Fibroblast of skin of abdomen (primary cell): ENCODE measurements at places on chromosomes 1 and 21.

DNA sequence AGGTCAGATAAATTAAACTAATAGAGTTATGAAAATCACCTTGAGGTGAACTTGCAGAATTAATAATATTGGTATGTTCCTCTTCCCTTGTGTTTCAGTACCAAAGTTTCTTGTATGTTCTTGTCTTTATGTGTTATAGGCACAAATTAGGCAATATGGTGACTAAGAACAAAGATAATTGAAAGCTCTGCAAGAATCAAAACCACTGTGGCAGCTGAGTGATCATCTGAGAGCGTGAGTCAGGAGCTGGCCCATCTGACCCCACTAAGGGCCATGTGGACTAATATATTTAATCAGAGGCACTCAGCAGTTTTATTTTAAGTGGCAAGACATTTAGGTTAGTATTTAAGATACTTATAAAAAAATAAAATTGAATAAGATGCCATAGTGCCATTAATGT, 12.8 kb upstream of the CASQ2 start:
- DNase-seq, result peak; percentile 79

DNA sequence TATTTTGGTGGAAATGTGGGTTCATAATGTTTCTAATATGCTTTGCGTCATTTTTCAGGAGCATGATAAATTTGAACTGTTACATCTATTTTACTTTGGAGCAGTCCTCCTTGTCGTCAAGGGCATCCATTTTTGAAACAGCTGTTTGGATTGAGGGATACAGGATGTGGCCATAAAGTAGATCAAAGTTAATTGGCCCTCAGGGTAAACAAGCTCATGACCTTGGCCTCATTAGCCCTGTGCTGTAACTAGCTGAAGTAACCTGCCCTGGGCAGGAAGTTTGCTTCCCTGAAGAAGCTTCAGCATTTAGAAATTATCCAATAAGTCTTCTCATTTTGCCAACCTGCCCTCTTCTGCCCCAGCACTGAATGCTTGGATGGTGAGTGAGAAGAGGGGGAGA, 24.8 kb upstream of the RGL1 start:
- no peak for DNase-seq

GRCh38 chr1:159092036-159092760, 15.6 kb upstream of the AIM2 start:
- peak; percentile 79 for DNase-seq

- no peak for DNase-seq
These were observed 77.0 kb downstream of the HMCN1 start for GRCh38 chr1:185811073-185811709.

DNA sequence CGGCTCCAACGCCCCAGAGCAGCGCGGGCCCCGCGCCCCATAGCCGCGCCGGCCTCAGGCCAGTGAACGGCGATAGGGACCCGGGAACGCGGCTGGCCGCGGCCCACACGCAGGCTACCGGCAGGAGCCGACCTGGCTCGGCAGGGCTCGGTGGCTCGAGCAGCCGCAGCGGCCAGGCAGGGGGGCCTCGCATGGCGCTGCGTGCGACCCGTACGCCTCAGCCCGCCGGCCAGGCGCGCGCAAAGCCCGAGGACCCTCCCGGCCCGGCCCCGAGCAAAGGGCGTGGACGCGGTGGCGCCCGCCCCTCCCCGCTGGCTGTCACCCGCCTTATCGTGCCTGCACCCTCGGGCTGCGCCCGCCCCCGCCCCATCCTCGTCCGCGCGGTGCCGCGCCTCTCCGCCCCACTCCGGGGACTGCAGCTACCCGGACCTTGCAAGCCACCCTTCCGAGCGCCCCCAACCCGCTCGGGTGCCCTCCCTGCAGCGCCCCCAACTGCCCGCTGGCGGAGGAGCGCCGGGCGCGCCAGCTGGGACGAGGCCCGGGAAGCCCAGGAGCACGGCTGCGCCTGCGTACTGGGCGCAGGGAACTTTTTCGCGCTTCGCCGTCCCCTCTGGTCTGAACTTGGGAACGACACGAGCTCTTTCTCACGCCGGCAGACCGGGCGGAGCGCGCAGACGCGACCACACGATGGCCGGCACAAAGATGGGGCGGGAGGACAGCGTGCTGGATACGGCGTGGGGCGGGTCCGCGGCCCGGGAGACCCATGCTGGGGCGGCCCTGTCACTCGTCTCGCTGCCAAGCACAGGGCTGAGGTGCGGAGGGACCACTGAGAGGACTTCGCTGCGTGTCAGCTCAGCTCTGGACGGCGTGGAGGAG, at the start of gene ABCB10:
TSS of gene ABCB10 (minus strand) at position 248 of the 876 bp plus-strand sequence. CDS start at position 193, 55 bp downstream.
- peak; percentile 97 for DNase-seq

DNA sequence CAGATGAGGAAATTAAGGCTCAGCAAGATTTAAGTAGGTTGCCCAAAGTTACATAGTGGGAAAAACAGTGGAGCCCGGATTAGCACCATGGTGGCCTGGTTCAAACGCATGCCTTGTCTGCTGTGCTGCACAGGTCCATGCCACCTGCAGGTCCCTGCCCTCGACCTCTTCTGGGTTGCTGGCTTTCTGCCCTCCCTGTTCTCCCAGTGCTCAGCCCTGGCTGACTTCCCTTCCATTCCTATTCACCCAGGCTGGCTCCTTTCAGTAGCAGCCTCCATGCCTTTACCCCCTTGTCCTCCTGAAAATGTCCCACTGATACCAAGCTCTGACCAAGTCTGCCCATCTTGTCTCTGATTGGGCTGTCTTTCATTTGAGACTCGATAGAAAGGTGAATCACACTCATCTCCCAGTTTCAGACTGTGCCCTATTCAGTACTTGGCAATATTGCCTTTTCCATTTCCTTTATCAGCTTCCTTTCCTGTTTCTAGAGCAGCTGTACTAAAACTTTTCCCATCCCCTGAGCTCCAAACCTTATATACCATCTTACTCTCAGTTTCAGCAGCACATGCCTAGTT, 75.8 kb downstream of the ST3GAL3 start:
- no peak for DNase-seq

GRCh38 chr1:145795257-145795881, 28.5 kb downstream of the RNF115 start:
- DNase-seq, result no peak

- no peak for DNase-seq
These were observed 27.1 kb upstream of the ZC3H11B start for GRCh38 chr1:219639876-219640577.

DNA sequence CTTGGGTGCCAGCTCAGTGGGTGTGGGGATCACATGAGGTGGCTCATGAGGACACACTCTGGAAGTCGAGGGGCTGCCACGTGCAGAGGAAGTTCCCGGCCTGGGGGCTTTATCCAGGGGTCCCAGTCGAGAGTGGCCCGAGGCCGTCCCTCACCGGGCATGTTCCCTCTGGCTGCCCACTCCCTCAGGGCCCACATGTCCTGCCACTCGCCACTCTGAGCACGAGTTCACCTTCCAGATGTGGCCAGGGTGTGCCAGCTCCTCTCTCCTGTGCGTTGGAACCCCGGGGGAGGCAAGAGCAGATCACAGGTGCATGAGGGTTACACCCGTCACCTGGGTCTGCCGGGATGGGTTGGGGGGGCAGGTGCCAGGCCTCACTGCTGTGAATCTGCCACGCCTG, 14.6 kb downstream of the TMEM201 start:
- DNase-seq, result no peak

DNA sequence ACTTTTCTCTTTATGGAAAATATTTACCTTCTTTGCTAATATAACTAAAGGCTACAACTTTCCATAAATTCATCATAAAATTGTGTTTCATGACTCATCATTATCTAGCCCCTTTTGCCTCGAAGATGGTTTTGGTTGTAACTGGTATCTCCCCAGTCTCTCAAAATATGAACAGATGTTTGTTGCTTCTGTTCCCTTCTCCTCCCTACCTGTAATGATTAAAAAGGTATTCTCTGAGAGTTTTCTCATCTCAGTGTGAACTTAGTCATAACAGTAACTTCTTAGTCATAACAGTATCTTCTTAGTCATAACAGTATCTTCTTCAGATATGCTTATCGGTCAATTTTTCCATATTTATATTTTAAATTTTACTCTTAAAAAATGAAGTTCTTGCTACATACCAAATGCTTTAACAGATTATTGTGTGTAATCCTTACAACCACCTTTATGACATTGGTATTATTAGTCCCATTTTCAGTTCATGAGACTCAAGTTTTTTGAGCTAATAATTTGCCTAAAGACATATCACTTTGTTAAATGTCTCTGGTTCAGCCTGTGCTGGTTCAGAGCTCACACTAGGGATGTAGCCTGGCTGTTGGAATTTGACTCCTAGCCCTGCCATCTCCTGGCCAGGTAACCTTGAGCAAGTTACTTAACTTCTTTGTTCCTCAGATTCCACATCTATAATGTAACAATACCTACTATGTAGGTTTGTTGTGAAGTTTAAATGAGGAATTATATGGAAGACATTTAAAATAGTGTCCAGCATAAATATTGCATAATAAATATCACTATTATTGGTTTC, 32.6 kb downstream of the ATP1B1 start:
- DNase-seq, result no peak

DNA sequence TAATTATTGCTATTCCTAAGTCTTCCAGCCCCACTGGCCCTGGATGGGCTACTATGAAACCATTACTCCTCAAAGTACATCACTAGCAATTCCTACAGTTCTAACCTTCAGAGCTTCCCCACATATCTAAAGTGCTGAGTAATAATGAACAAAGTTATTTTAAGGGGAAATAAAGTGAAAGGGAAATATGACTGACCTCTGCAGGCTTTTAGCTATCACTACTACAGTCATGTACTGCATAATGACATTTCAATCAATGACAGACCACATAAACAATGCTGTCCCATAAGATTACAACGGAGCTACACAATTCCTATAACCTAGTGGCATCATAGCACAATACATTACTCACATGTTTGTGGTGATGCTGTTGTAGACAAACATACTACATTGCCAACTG, 32.5 kb upstream of the ASPM start:
- DNase-seq, result peak; percentile 57

DNA sequence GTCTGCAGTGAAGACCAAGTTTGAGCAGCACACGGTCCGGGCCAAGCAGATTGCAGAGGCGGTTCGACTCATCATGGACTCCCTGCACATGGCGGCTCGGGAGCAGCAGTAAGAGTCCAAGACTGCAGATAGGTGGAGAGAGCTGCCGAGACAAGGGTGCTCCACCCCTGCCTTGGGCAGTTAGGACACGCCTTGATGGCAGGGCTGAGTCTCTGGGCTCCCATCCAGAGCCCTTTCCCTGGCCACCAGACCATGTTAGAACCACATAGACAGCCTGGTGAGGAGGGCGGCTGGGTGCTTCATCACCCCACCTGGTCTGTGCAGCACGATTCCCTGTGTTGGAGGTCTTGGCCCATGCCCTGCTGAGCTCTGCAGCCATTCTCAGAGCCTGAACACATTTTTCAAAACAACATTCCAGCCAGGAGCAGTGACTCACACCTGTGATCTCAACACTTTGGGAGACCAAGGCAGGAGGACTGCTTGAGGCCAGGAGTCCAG, 17.3 kb upstream of the MIIP start:
- peak; percentile 11 for DNase-seq

DNA sequence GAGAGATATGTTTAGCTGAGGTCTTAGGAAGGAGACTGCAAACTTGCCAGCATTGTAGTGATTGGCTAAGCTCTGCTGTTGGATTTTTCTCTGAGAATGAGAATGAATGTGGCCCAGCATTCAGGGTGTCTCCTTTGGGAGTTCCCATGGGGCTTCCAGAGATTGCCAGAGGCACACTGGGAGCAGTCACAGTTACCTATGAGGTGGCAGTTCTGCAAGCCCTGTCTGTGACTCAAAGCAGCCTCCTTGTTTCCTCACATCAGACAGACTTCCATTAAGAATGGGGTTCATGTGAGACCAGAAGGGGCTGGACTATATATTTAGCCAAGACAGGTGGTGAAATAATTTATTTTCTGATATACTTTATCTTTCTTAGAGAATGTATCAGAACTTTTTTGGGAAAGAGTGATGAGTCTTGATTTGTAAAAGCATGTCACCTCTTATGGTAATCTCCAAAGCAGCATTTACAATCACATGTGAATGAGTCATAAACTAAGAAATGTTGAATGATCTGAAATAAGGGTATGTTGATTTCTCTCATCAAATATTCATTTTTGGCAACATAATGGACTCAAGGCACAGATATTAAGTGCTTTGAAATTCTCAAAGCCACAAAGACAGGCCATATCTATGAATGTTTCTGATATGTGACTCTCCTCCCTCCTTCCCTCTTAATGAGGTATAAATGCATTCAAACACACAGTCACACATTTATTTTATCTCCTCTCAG, 9.5 kb upstream of the SLC19A2 start:
- DNase-seq, result no peak

DNA sequence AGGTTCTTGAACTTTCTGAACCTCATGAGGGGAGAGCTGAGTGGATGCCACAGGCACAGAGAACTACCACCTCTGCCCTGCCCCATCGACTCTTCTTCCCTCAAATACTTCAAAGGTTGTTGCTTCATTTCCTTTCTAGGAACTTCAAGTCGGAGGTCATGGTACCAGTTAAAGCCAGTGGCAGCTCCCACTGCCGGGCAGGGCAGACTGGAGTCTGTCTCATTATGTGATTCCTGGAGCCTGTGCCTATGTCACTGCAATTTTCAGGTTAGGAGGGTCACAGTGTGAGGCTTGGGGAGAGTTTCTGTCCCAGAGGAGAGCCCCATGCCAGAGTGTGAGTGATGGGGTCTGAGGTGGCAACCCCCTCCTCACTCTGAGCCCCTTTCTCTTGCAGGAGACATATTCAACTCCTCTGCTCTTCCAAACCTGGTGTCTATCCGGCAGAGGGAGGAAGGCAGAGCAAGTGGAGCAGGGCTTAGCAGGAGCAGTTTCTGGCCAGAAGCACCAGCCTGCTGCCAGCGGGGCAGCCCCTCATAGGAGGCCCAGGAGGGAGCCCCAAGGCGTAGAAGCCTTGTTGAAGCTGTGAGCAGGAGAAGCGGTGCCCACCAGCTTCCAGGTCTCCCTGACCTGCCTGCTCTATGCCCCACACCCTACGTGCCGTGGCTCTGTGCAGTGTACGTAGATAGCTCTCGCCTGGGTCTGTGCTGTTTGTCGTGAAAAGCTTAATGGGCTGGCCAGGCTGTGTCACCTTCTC, 29.3 kb downstream of the CAMK1G start:
- DNase-seq, result no peak

- DNase-seq, result no peak
These were observed 118.8 kb downstream of the RNF220 start for GRCh38 chr1:44523593-44524591.

DNA sequence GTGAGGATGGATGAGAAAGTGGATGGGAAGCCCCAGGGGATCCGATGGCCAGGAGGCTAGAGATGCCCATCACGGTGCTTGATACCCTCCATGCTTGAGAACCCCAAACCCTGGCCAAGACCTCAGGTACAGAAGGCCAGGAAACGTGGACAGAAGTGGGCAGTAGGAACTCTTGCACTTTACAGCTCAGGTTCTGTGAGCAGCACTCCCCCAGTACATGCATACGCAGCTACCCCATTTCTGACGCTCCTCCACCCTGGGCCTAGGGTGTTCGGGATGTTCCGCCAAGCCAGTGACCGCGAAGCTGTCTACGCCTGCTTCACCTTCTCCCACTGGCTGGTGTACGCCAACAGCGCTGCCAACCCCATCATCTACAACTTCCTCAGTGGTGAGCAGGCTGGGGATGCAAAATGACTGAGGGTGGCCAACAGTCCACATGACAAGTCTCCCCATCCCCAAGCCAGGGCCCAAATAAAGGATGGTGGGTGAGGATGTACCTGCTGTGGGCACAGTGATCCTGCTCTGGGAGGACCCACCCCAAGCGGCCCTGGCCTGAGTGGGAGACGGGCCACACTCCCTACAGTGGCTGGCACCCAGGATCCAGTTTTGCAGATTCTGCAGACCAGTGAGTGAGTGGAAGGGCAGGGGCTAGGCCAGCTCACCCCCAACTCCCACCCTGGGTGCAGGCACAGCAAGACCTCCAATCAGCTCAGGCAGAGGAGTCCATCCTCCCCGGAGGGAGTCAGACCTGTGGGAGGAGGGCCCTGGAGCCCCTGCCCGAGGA, 7.4 kb downstream of the HCRTR1 start:
- DNase-seq, result no peak

GRCh38 chr1:29698033-29698432, 461.7 kb downstream of the PTPRU start:
- peak; percentile 72 for DNase-seq
